GOT3 (cell line): ENCODE measurements at places on chromosomes 3 and 15.

GRCh38 chr15:44340410-44340809, 51.9 kb downstream of the GOLM2 start:
- no peak for DNase-seq

DNA sequence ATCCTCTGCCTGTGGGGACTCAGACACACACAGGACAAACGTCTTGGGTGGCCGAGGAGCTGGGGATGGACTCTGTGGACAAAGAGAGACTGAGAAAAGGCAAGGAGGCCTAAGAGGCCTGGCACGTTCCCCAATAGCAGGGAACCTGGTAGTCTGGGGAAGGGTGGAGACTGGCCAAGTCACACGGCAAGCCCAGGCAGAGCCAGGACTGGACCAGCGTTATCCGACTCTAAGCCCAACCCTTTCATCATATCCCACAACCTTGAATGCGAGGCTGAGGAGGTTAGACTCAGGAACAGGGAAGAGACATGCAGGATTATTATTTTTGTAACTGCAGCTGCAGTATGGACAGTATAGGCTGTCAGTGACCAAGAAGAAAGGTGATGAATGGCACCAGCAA, 53.4 kb downstream of the SLC6A11 start:
- DNase-seq = no peak

DNA sequence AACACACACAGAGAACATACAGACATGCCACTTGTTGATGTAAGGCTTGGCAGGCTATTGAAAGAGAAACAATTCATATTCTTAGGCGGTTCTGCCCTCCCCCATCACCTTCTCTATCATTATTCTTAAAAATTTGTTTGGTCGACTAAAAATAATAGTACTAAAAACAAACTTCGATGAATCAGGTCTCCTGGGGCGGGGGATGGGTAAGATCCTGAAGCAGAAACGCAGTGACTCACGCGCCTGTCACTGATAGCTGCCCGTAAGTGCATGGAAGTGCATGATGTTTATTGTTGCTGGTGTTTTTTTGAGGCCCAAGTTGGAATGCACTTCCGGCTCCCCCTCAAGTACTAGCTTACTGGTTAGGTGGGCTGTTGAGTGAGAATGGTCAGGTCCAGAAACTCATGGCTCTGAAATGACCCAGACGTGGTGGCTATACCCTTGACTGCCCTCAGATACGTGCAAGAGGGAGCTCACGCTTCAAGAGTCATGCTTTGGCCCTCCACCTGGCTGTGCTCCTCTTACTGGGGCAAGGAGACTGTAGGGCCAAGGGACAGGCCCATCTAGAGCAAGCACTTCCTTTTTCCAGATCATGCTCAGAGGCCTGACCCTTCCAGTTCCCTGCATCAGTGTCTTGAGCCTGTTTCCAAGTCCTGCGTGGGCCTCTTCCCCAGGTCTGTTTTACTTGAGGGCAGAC, 10.9 kb downstream of the SMAD3 start:
- DNase-seq = peak; percentile 15

GRCh38 chr3:25895443-25895842, 105.6 kb downstream of the OXSM start:
- no peak for DNase-seq

GRCh38 chr15:81216422-81216821, 19.7 kb downstream of the IL16 start:
- DNase-seq = no peak

DNA sequence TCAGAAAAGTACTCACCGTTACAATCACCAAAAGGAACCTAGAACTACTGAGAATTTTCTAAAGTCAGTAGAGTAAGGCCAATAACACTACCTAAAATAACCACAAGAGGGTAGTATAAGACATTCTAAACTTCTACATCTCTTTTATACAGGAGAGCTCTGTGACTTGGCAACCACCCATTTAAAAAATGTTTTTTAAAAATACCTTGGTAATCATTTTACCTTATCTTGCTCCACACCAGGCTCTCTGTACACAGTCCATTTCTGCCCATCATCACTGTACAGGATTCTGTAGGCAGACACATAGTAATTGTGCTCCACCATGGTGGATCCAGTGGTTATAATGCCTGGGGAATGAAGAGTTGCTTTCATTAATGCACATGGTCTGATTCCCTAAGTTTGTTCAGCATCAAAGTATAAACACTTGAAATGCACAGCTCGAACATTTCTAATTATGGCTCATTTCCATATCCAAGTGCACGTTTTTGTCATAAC, 54.5 kb downstream of the ST3GAL6 start:
- DNase-seq = no peak

GRCh38 chr3:122533931-122534334, 19.2 kb upstream of the KPNA1 start:
- DNase-seq = no peak

GRCh38 chr3:110846971-110847370, 224.6 kb upstream of the NECTIN3 start:
- DNase-seq = no peak

GRCh38 chr3:32026593-32026992, 45.0 kb downstream of the ZNF860 start:
- DNase-seq = no peak

GRCh38 chr3:171809861-171810628, at the start of gene PLD1:
Gene PLD1, minus strand, starts transcription at chr3:171810483. Its CDS starts 72,432 bp downstream, at chr3:171738051.
- DNase-seq = peak; percentile 89

GRCh38 chr3:182837855-182838454, 44.7 kb downstream of the ATP11B start:
- DNase-seq = no peak

DNA sequence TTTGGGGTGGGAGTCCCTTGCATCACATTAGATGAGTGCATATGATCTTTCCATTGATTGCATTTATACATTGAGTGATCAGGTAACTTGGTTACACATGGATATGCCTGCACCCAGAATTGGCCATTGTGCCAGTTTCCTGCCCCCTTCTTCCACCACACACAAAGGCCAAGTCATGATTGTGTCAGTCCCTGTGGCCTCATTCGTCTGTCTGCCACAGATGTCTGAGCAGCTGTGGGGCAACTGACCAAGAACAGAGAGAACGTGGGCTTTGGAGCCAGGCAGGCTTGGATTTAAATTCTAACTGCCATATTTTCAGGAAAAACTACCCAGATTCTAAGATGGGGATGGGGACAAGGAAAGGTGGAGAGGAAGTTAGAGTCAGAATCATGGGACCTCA, 27.0 kb downstream of the CCNL1 start:
- DNase-seq = no peak

DNA sequence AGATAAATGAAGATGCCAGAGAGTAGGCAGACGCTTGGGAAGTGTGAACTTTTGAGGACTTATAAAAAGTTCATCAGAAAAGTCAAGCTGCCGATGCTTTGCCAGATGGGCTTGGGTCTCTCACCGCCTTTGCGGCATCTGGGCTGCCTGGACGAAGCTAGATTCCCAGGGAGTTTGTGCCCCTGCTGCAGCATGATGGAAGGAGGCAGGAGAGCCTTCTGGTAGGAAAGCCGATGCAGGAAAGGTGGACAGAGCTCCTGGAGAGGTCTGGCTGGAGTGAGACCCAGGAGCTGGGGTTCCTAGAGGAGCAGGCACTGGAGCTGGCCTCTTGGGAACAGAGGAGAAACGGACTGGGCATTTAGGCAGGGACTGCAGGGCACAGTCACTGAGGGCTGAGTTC, 51.9 kb upstream of the ATP2B2 start:
- no peak for DNase-seq

DNA sequence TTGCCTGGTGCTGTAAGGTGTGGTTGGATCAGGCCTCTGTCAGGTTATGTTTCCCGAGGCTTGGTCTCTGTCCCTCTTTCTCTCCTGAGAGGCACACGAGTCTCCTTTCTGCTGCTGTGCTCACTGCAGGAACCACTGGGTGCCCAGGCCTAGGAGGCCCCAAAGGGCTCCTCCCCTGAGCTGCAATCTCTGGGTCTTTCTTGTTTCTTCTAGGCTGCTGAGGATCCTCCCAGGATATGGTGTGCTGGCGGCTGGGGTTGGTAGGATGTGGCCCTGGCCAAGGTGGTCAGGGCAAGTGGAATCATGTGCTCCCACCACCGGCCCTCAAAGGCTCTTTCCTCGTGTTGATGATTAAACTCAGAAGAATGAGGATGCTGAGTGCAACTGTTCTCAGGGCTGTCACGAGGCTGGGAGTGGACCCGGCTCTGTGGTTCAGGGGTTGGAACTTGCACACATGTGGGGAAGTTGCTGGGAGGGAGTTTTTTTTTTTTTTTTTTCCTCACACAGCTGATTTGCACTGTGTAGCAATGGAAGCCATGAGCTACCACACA, 43.6 kb upstream of the CTSH start:
- no peak for DNase-seq

GRCh38 chr3:45642731-45643152, 46.5 kb upstream of the SACM1L start:
- DNase-seq = no peak

GRCh38 chr3:123261666-123262065, 59.9 kb downstream of the SEC22A start:
- no peak for DNase-seq

DNA sequence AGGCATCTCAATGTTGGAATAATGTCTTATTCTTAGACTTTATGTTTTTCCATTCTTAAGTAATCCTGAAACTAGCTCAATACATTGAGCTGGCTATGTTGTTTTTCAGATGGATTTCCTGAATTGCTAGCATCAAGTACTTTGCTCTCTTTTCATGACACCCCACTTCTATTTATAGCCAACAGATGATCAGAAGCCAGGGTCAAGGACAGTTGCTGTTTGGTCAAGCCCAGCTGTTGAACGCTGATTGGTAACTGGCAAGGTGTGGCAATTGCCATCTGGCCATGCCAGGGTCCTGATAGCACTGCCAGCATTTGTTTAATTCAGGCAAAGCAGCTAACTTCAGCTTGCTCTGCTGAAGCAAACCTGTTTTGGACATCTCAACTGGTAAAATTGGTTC, 46.2 kb upstream of the PLCL2 start:
- DNase-seq = no peak

GRCh38 chr3:126125341-126125740, 41.4 kb upstream of the SLC41A3 start:
- DNase-seq = no peak

GRCh38 chr3:13163848-13164382, 90.7 kb upstream of the IQSEC1 start:
- DNase-seq = no peak

DNA sequence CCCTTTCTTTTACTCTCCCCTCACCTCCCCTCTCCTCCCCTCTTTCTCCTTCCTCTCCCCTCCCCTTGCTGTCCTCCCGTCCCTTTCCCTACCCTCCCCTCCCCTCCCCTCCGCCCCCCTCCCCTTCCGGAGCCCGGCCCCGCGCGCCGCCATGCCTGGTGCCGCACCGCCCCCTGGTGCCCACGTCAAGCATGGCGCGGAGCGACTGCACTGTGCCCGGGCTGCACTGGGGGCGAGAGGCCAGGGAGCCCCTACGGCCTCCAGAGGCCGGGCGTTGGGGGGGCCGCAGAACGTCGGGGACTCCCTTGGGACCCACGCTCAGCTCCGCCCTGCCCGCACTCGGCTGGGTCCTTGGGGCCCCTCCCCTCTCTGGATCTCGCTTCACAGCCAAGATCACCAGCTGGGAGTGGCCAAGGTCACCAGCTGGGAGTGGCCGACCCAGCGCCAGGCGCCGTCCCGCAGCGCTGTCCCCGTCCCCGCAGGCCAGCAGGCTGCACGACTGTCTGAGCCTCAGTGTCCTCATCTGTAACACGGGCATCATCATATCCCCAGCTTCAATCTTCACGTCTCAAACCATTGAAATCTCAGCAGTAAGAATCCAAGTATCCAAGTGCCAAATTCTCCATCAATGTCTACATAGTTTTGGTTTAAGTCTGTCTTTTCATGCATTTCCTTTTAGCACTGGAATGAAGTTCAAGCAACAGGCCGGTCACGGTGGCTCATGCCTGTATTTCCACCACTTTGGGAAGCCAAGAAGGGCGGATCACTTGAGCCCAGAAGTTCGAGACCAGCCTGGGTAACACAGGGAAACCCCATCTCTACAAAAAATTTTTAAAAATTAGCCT, 42.5 kb downstream of the TPRA1 start:
- DNase-seq = no peak

- no peak for DNase-seq
Measured at GRCh38 chr15:72113347-72114031, 4.5 kb downstream of the MYO9A start.

GRCh38 chr3:14210843-14211594, 32.4 kb downstream of the LSM3 start:
- no peak for DNase-seq

- no peak for DNase-seq
Measured at GRCh38 chr3:10448544-10448943, 56.8 kb downstream of the ATP2B2 start.

- DNase-seq = no peak
Measured at GRCh38 chr15:75188499-75188898, 13.2 kb upstream of the C15orf39 start.

DNA sequence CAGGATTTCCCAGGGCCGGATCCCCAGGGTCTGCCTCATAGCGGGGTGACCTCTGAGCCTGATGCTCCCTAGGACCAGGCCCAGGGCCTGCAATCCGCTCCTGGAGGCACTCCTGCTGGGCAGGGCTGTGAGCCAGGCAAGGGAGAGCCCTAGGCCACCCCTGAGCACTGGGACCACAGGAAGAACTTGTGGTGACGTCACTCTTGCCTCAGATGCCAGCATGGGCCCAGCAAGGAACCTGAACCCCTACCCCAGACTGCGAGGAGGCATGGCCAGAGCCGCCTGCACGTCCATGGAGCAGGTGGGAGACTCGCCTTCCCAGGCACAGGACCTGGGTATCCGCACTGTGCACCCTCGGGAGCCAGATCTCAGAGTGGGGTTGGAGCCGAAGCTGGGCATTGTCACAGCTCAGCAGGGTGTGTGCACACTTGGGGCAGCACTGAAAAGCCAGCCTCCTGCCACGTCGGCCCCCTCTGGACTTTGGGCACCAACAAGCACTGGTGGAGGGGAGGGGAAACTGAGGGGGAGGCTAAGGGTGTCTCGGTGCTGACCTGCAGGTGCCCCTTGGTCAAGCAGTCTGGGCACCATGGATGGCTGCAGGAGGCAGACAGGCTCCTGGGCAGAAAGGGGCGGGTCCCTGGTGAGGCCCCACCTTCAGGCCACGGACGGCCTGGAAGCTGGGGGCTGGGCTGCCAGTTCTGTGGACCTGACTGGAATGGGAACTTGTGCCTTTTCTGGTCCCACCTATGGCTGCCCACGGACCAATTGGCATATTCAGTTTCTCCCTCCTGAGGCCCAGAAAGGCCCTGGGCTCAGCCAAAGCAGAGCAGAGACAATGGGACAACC, 49.3 kb downstream of the SLC6A20 start:
- DNase-seq = no peak

GRCh38 chr3:127676921-127677351, 4.2 kb downstream of the ABTB1 start:
- no peak for DNase-seq

GRCh38 chr3:194091141-194091540, 44.8 kb upstream of the HES1 start:
- DNase-seq = no peak

GRCh38 chr3:143383421-143383820, 263.9 kb downstream of the CHST2 start:
- DNase-seq = no peak

GRCh38 chr15:82313446-82313845, 35.8 kb downstream of the GOLGA6L10 start:
- DNase-seq = no peak

- no peak for DNase-seq
Measured at GRCh38 chr15:58407236-58407775, 24.5 kb upstream of the LIPC start.
